Endodermal cell (in vitro differentiated cells): ENCODE measurements at places on chromosomes 12 and 14. TPM values are rescaled to one million over a fixed set of nuclear protein-coding genes. Genes with fewer than 3 reads are reported as not detected.

- DNase-seq, result peak; percentile 77
Observed at GRCh38 chr14:20632448-20632830, 9.1 kb downstream of the OR6S1 start.

- no peak for DNase-seq
Observed at GRCh38 chr12:127324681-127325080, 942.3 kb upstream of the TMEM132C start.

GRCh38 chr12:47034661-47035060 is 44.8 kb upstream of the PCED1B start:
- no peak for DNase-seq

GRCh38 chr12:120194226-120194533 is 335 bp downstream of the GCN1 start:
- DNase-seq, result no peak

GRCh38 chr14:98999901-99000300 is 272.1 kb downstream of the BCL11B start:
- DNase-seq, result peak; percentile 20

NRDE2 gene
- total RNA-seq, result 16.4 and 19.5 TPM in 2 replicates

DNA sequence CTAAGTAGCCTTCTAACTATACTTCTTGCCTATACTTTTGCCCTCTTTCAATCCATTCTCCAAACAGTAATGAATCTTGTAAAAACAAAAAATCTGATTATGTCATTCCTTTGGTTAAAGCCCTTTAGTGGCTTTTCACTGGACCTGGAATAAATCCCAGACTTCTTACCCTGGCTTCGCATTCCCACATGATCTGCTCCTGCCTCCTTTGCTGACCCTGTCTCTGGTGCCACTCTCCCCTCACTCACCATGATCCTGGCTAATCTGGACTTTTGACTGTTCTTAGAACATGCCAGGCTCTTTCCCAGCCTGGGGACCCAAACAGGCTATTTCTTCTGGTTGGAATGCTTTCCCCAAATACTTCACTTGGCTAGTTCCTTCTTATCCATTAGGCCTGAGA is 7.9 kb downstream of the MIA2 start:
- no peak for DNase-seq

SDSL gene
- 2.0 and 2.4 TPM in 2 replicates for total RNA-seq

DNA sequence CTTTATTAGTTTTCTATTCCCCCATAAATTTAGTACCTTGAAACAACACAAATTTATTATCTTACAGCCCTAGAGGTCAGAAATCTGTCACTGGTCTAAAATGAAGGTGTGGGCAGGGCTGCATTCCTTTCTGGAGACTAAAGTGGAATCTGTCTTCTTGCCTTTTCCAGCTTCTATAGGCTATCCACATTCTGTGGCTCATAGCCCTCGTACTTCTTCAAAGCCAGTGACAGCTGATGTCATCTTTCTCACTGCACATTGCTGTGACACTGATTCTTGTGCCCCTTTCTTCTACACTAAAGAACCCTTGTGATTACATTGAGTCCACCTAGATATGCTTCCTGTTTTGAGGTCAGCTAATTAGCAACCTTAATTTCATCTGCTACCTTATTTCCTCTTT is 23.2 kb upstream of the DCN start:
- no peak for DNase-seq

- DNase-seq, result peak; percentile 51
Observed at GRCh38 chr14:100664841-100665510, 61.7 kb upstream of the DLK1 start.

DNA sequence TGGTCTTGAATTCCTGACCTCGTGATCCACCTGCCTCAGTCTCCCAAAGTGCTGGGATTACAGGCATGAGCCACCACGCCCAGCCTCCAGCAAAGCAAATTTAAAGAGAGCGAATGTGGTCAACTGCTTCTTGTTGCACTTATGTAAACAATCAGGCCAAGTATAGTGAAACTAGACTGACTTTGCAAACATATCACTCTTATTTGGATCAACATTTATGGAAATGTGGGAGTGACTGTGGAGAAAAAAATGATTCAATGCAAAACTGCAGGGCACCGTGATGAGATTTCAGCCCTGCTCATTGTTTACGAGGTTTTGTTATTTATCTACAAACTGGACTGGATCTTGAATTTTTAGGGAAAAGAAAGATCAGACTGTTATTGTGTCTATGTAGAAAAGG is 28.1 kb downstream of the TMEM121 start:
- DNase-seq, result no peak

DNA sequence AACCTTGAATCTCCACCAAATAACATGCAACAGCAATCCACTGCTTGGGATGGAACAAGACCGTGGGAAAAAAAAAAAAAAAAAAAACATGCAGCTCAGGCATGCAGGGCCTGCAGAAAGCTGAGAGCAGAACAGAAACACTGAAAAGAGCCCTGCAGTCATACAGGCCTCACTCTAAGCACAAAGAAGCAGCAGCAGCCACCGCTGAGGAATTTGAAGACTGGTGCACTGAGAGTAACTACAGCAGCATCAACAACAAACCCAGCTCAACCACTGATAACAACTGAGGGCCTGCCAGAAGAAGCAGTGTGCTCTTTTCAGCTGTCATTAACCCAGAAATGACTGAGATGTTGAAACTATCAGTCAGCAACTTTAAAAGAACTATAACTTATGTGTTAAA is 354.7 kb upstream of the TMTC1 start:
- peak; percentile 60 for DNase-seq

- DNase-seq, result no peak
Observed at GRCh38 chr12:15293731-15294130, 28.6 kb upstream of the PTPRO start.

- no peak for DNase-seq
Observed at GRCh38 chr12:64568298-64568697, 42.0 kb upstream of the RASSF3 start.

GRCh38 chr14:35879654-35880249 is 53.6 kb downstream of the BRMS1L start:
- DNase-seq, result no peak

DNA sequence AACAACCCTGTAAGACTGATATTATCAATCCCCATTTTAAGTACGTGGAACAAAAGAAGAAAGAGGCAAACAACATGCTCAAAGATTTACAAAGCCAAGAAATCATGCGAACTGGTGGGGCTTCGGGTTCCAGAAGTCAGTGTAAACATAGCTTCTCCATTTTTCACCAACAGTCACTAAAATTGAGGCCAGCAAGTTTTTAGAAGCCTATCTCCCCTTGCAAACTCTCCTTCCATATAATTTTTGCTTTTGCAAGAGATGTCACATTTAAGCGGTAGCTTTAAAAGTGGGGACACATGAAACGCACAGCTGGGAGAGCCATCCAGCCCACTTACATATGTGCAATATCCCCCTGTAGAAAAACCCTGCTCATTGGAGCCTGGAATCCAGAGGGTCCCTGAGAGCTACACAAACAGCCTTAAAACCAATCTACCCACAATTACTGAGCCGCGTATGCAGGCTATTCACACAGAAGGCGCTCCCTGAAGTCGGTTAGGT is 797 bp downstream of the SLC11A2 start:
- DNase-seq, result no peak

GRCh38 chr12:111451649-111452129 is 46.0 kb downstream of the SH2B3 start:
- DNase-seq, result peak; percentile 44

FERMT2 gene
- total RNA-seq, result 350 to 414 TPM (median 381 TPM) in 3 replicates

RNASE11 gene
- not detected in 2 replicates for total RNA-seq

GRCh38 chr12:125329239-125330102 is 264.2 kb downstream of the AACS start:
- DNase-seq, result peak; percentile 89

DNA sequence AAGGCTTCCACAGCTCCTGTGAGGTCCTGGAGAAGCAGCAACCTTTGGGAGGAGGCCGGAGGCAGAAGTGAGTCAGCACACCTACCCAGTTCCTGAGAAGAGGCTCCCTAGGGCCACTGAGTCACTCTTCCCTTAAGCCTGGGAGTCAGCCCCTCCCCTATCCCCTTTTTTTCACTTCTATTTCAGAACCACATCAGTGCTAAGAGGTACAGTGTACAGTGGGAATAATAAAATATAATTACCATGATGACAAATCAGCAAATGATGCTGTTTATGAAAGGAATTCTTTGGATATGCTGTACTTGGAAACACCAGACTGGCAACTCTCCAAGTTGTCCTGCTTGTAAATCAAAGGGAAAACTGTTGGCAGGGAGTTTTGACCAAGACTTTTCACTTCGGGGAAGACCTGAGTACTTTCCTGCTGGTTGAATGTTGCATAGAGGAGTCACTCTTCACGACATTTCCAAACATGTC is 7.8 kb upstream of the TBPL2 start:
- DNase-seq, result no peak

ZDHHC22 gene
- 1.7 and 1.9 TPM in 2 replicates for total RNA-seq

- no peak for DNase-seq
Observed at GRCh38 chr12:93378998-93379325, 1.2 kb downstream of the NUDT4 start.

IFNG gene
- total RNA-seq, result not detected in 3 replicates

GRCh38 chr14:100790502-100791347 is 35.2 kb upstream of the MEG3 start:
- no peak for DNase-seq

RAD52 gene
- 24.3 to 33.6 TPM (median 26.3 TPM) in 3 replicates for total RNA-seq

KLRB1 gene
- not detected in 3 replicates for total RNA-seq

SLC24A4 gene
- total RNA-seq, result 0.29 and 0.72 TPM in 2 replicates

DNA sequence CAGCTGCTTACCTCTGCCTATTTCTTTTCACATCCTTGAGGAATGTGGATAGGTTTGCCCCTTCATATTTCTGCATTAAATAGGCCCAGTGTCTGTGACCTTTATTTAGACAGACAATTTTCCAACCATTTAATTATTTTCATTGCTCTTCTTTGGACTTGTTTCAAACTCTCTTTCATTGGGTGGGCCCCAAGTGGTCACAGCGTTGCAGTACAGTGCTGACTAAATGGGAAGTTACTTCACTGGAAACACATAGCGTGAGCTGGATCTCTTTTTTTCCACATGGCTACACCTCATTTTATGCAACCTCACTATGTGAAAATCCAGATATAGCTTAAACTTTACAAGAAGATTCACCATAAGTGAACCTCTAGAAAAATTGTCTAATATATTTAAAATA is 438.9 kb downstream of the ADAMTS20 start:
- no peak for DNase-seq

GRCh38 chr14:56633544-56633943 is 53.9 kb downstream of the TMEM260 start:
- DNase-seq, result no peak

GRCh38 chr12:62865065-62865464 is 69.9 kb downstream of the PPM1H start:
- no peak for DNase-seq

DNA sequence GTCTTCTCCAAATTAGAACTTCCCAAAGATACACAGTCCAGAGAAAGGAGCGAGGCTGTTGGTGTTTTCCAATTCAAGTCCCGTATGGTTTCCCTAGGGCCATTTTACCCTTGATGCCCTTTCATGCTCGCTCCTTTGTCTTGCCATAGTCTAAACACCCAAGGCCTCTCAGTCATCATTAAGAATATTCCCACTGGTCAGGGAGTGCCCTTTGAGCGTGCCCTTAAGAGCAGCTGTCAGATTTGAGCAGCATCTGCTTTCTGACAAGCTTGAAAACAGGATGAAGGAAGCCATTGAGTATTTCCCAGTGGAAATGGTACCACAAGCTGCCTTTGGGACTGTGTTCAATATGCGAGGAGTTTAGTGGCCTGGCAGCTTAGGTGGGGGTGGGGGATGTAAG is 10.4 kb upstream of the GALNT16 start:
- DNase-seq, result no peak

DNA sequence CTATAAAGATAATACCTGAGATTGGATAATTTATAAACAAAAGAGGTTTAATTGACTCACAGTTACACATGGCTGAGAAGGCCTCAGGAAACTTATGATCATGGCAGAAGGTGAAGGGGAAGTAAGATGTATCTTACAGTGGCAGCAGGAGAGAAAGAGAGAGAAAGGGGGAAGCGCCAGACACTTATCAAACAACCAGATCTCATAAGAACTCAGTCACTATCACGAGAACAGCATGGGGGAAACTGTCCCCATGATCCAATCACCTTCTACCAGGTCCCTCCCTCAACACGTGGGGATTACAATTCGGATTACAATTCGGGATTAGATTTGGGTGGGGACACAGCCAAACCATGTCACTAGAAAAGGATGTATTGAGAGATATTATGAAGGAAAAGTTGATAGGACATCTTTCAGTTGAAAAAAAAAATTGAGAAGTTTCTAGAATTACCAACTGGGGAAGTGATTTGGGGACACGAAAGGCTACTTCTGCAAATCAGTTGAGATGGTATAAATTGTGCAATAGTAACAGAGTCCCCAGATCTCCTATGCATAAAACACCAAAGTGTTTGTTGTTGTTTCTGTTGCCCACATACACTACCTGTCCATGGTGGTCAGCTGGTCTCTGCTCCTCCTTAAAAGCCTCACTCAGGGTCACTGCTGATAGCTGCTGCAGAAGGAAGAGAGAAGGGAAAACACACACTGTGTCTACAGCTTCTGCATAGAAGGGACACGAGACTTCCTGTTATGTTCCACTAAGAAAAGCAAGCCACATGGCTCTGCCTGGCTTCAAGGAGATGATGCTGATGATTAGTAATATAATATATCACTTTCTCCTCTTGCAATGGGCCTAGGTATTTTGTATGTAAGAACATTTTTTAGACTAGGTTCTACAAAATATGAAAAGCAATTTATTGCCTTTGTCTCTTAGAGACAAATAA is 465.5 kb downstream of the PDZRN4 start:
- no peak for DNase-seq

DNA sequence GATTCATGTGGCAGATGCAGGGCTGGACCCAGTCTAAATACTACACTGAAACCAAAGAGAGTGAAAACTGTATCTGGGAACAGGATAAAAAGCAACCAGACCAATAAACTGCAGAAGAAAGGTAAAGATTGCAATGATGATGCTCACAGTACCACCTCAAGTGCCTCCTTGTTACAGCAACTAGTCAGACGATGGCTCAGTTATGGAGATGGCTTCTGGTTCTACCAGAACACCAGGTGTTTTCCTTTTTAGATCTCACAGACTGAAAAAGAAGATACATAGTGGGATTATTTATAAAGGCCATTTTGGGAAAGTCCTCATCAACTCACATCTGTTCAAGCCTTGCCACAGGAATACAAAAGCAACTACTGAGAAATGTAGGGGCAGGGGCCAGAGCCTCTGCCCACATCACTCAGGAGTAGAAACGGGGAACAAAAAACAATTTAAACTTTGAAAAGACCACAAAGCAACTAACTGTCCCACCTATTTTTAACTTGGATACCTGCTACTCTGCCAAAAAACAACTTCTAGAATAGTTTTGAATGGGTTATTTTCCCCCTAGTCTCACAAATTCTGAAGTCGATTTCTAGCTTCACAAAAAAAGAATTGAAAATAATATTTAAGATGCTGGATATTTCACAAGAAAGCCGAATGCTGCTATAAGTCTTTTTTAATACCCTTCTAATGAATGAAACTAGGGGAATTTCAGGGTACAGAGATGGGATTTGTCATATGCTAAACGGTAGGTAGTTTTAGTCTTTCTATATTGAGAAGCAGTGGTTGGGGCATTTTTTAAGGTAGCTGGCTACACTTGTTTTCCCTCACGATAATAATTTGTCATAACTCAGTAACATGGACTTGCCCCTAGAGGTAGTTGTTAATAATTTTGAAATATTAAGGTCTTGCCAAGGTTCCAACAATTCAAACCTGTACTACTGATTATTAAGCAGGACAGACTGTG is 197.2 kb upstream of the TMPO start:
- DNase-seq, result no peak

EMC9 gene
- total RNA-seq, result 34.0 and 40.4 TPM in 2 replicates

OTX2 gene
- 321 and 329 TPM in 2 replicates for total RNA-seq
